ENCODE measurements at places on chromosomes 12 and 14. TPM values are rescaled to one million over a fixed set of nuclear protein-coding genes. Genes with fewer than 3 reads are reported as not detected.

Gene C14orf39
- total RNA-seq, result 0.26 TPM

Gene RAP1B
- total RNA-seq, result 222 TPM

Gene RIPK3
- 3.9 TPM for total RNA-seq

Gene DTX1
- total RNA-seq, result not detected

Gene SERPINA10
- not detected for total RNA-seq

Gene OTOGL
- total RNA-seq, result 0.63 TPM

Gene ZNF84
- total RNA-seq, result 18.7 TPM

Gene KRT3
- not detected for total RNA-seq

Gene NPAS3
- not detected for total RNA-seq

Gene PAX9
- not detected for total RNA-seq

Gene CLEC4A
- total RNA-seq, result not detected

Gene KRT80
- total RNA-seq, result 2.0 TPM

Gene VRTN
- total RNA-seq, result not detected

Gene LRRIQ1
- 0.28 TPM for total RNA-seq

Gene TSPAN19
- total RNA-seq, result 0.07 TPM

Gene KRT6C
- 0.07 TPM for total RNA-seq

Gene IFI27
- 317 TPM for total RNA-seq

Gene PLEKHD1
- under 0.01 TPM for total RNA-seq

Gene PHETA1
- 7.5 TPM for total RNA-seq

Gene MFAP5
- 0.25 TPM for total RNA-seq

Gene HOXC12
- total RNA-seq, result not detected

Gene ITFG2
- 15.9 TPM for total RNA-seq

Gene IL23A
- total RNA-seq, result not detected

Gene LRRC9
- not detected for total RNA-seq

Gene RNASE7
- total RNA-seq, result not detected

Gene SERPINA12
- not detected for total RNA-seq

Gene TSHR
- total RNA-seq, result not detected

Gene FLVCR2
- total RNA-seq, result 2.2 TPM

Gene RAD9B
- 0.25 TPM for total RNA-seq

Gene SPTB
- total RNA-seq, result under 0.01 TPM

Gene DAAM1
- 26.0 TPM for total RNA-seq

Gene LRTM2
- total RNA-seq, result not detected

Gene HOXC5
- not detected for total RNA-seq

Data from pulmonary artery endothelial cell (primary cell).